Fibroblast of skin of scalp (primary cell): ENCODE measurements at places on chromosomes 2 and 18.

GRCh38 chr2:72084584-72084976 lies 63.1 kb downstream of the CYP26B1 start:
- DNase-seq: peak; percentile 19

GRCh38 chr18:49214706-49215105 lies 245.7 kb downstream of the DYM start:
- DNase-seq: peak; percentile 18

DNA sequence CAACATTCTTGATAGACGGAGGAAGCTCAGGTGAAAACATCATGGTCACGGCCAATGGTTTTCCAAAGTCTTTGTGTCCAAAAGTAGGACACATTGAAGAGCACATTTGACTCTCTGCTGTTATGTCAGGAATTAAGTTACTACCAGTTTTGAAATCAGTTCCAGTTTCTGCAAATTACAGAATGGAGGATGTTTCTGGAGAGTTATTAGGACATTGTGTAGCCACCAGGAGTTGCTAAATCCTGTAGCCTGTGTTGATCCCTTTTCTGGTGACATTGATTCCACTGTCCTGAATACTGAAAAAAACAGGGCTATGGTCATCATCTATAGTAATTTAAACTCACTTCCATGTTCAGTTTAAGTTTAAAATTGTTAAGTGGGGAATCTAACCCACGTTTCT lies 15.3 kb downstream of the UPP2 start:
- DNase-seq: no peak

DNA sequence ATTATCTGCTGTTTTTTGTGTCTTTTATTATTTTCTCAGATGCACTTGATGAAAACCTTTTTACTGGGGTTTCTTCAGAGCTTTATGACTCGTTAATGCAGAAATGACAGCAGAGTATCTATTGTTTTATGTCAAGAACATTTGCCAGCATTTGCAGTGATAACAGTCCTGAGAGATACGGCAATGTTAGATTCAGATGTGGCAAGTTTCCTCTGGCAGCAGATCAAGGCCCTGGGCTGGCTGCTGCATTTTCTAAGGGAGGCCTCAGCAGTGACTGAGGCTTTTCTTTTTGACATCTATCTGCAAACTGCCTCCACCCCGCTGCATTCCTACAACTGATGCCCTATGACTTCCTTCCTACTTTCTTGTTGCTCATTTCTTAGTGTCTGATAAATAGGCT lies 40.2 kb downstream of the EFEMP1 start:
- DNase-seq: peak; percentile 52

- no peak for DNase-seq
Observed at GRCh38 chr2:120379916-120380893, 34.3 kb downstream of the INHBB start.

- DNase-seq: peak; percentile 65
Observed at GRCh38 chr18:499776-500631, 497 bp downstream of the COLEC12 start.

- DNase-seq: no peak
Observed at GRCh38 chr2:98937906-98938305, 1.9 kb upstream of the CRACDL start.

GRCh38 chr2:41725901-41726300 lies 321.9 kb upstream of the PKDCC start:
- DNase-seq: no peak

GRCh38 chr2:96241227-96241626 lies 24.6 kb downstream of the TMEM127 start:
- DNase-seq: no peak

GRCh38 chr2:22907330-22907729 lies 477.6 kb upstream of the KLHL29 start:
- no peak for DNase-seq

DNA sequence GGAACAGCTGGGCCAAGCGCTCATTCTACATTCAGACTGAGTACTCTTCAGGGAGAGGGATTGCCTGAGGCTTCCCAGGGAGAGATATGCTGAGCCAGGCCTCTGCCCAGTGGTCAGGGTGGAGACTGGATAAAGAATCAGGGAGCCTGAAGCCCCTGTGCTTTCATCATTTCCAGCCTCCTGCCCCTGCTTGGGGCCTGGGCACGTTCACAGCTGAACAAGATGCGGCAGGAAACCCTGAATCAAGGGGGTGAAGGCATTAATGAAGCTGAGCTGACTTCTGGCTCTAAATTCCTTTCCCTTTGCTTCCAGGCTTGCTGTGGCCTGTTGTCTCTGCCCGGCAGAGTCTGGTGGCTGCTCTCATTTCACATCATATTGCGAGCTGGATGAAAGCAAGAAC lies 35.0 kb downstream of the RPL37A start:
- no peak for DNase-seq

- no peak for DNase-seq
Observed at GRCh38 chr18:30376515-30376914, 666.0 kb downstream of the DSC3 start.

GRCh38 chr2:212979046-212979612 lies 172.3 kb downstream of the IKZF2 start:
- no peak for DNase-seq

- no peak for DNase-seq
Observed at GRCh38 chr2:152477347-152478092, 142.5 kb downstream of the FMNL2 start.

- no peak for DNase-seq
Observed at GRCh38 chr2:128901572-128902391, 583.1 kb upstream of the HS6ST1 start.

GRCh38 chr2:60522462-60522861 lies 31.0 kb downstream of the BCL11A start:
- no peak for DNase-seq

- DNase-seq: peak; percentile 22
Observed at GRCh38 chr2:218853766-218854165, 5.8 kb upstream of the WNT6 start.

DNA sequence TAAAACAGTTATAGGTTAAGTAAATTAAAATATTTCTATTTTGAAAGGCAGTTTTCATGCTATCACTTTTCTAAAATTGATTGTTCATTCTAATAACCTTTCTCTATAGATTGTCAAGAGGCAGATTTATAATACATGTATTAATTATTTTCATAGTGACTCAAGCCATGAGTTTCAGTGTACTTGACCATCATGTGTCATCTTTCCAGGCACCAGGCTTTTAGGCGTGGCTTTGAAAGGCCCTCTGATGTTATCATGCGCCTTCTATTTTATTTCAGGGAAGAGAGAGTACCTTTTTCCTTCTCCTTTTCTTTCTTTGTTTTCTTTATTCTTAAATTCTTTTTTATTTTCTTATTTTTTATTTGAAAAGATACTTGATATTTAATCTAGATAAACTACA lies 128.3 kb upstream of the ETAA1 start:
- peak; percentile 43 for DNase-seq

DNA sequence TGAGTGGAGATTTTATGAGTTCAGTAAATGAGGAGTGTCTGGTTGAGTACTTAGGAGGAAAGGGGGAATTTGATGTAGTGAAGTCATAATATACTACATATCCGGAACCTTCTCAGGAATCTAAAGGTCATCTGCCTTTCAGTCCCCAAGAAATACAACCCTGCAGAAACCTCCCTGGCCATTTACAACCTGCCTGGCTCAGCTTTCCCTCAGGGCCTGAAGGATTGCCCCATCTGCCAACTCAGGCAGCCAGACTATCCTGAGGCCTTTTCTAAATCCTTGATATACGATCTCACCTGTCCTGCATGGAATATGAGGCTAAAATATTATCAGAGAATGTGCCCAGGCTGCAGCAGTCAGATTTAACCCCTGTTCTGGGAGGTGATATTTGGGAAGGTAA lies 165.4 kb upstream of the SPOPL start:
- DNase-seq: no peak

GRCh38 chr2:137945229-137945628 lies 19.0 kb upstream of the HNMT start:
- DNase-seq: no peak

- no peak for DNase-seq
Observed at GRCh38 chr2:24048769-24049484, 614 bp upstream of the FKBP1B start.

DNA sequence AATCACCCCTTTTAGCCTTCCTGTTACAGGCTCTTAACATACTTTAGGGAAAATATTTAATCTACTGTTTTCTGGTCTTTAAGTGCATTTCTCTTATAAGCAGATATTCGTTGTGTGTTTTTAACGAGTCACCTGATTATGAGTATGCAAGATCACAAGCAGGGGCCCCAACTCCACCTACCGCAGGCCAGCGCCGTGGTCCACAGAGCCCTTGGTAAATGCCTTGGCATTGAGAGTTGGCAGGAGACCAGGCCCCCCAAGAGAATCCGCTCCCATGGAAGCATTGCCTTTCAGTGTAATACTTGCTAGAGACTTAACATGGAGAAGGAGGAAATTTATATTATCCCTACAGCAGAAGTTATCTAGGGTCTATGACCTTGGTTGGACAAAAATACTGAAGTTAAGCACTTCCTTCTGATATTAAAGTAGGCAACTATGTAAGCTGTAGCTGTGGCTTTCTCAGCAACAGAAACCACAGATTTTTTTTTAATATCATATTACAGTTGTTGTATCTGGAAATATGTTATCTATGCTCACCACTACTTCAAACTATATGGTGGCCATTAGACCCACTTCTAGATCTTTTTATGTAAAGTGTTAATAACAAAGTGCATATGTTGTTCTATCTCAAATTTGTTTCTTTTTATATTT lies 241.8 kb upstream of the MGAT5 start:
- peak; percentile 29 for DNase-seq

- DNase-seq: no peak
Observed at GRCh38 chr2:73107211-73107926, 5.4 kb downstream of the RAB11FIP5 start.

- no peak for DNase-seq
Observed at GRCh38 chr2:201668402-201668910, 25.2 kb upstream of the TMEM237 start.

GRCh38 chr2:101693991-101694588 lies 3.4 kb upstream of the MAP4K4 start:
- no peak for DNase-seq

DNA sequence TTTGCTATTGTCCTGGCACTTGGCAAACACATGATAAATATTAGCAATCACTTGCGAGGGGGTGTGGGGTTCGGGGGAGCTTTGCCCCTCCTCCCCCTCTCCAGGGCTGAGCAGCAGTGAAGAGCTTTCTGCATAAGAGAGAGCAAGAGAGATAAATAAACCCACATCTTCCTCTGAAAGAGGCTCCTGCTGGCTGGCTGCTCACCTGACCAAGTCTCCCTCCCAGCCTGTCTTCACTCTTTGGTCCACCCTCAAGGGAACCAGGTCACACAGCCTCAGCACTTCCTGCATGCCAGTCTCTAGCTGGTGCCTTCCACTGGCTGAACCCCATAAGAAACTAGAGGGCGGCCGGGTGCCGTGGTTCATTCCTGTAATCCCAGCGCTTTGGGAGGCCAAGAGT lies 18.5 kb upstream of the YWHAQ start:
- no peak for DNase-seq

DNA sequence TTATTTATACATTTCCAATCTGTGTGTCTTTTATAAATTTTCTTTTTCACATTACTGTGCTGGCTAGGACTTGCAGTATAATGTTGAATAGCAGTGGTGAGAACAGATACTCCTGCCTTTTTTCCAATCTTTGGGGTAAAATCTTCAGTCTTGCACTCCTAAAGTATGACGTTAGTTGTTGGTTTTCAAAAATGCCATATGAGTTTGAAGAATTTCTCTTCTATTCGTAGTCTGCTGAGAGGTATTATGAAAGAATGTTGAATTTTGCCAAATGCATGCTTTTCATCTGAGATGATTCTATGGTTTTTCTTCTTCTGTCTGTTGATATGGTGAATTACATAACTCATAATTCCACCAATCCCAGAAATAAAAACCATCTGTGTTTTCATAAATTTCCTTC lies 335.3 kb upstream of the CHST9 start:
- peak; percentile 1 for DNase-seq

DNA sequence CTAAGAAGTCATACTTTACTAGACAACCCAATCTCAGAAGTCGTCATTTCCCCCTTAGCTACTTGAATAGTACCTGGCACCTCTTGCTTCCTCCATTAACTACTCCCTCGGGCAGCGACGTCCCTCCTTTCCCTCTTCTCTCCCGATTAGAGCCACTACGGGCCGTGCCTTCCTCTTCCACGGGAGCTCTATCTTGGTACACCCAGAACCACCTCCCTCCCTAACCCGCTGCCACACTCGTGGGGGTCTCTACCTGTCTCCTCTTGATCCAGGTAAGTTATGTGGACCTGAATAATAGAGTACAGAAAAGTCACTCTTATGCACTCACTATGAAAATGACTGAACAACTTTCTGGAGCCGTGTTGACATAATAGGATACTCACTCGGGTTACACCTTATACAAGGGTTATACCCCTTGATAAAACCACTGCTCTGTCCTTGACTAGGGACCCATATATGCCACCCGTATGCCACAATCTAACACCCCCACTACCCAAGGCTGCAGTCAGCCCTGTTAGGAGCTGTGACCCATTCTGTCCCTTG lies 595 bp upstream of the HDHD2 start:
- no peak for DNase-seq

DNA sequence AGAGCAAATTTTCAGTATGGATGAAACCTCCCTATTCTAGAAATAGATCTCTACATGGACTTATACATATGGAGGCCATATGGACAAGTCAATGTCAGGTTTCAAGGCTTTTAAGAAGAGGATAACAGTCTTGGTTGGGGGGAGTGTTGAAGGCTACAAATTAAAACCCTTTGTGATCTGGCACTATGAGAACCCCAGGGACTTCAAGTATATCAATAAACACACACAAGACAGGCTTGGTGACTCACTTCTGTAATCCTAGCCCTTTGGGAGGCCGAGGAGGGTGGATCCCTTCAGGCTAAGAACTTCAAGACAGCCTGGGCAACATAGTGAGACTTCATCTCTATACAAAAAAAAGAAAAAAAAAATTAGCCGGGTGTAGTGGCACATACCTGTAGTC lies 127.2 kb upstream of the SP5 start:
- peak; percentile 41 for DNase-seq

DNA sequence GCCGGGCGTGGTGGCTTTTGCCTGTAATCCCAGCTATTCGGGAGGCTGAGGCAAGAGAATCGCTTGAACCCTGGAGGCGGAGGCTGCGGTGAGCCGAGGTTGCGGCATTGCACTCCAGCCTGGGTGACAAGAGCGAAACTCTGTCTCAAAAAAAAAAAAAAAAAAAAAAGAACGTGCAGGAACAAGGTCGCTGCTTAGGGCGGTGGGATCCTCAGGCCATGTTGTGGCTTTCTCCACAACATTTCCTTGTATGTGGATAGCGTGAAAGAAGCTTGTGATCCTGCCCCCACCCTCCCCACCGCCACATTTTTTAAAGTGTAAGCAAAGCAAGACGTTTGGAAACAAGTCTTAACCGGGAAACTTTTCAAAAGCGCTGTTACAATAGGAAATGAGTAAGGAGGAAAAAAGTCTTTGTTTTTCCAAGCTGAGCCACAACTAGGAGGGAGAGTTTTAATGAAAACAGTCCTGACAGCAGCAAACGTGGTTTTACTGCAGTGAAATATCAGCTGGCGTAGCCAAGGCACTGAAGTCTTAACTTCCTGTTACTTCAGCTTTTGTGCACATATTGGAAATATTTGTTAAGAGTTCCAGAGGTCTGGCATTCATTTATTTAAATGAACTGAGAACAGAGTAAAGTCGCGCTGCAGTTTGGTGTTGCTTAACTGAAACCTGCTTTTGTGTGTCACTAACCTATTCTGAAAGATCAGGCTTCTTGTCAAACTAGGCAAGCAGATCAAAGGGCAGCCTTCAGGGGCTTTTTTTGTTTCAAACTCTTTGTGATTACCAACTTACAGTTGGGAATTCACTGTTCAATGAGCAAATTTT lies 3.8 kb downstream of the TGIF1 start:
- peak; percentile 99 for DNase-seq

GRCh38 chr2:173828189-173829142 lies 136.7 kb downstream of the SP3 start:
- DNase-seq: peak; percentile 13

- DNase-seq: no peak
Observed at GRCh38 chr2:61633250-61633649, 95.1 kb upstream of the XPO1 start.
